ENCODE measurements at places on chromosomes 5 and 9.

- H3K27ac ChIP-seq, result no peak overlapping the region
- DNase-seq, result no peak
- H3K36me3 ChIP-seq, result no peaks in the 10 kb centered on the region
These were observed 10.4 kb downstream of the CXXC5 start for GRCh38 chr5:139658501-139658927.

- no peaks in the 10 kb centered on the region for H3K36me3 ChIP-seq
- H3K27me3 ChIP-seq, result no peaks in the 10 kb centered on the region
- no peak overlapping the region for H3K4me3 ChIP-seq
These were observed 334.1 kb downstream of the ZSWIM6 start for GRCh38 chr5:61666064-61666621.

GRCh38 chr9:103798620-103799019, 295.5 kb upstream of the SMC2 start:
- no peak for DNase-seq
- no peaks in the 10 kb centered on the region for H3K27me3 ChIP-seq
- peak overlapping the region; percentile 29 for H3K27ac ChIP-seq
- no peak overlapping the region for H3K4me3 ChIP-seq

DNA sequence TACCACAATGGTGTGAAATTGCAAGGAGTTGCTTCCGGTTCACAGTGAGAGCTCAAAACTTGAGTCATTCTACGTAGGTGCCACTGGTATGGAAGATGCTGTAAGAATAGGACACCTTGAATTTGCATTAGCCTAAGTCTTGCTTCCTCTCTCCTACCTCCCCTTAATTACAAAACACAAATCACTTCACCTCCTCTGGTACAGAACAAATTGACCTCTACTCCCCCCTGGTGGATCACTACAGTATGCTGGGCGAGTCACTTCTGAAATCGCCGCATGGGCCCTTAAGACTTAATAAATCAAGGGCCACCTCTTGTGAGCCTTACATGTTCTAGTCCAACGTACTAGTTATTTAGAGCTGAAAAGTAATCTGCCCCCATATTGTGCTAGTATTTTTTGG, 145.3 kb upstream of the SMARCA2 start:
- no peak overlapping the region for H3K4me3 ChIP-seq
- DNase-seq, result no peak
- no peaks in the 10 kb centered on the region for H3K36me3 ChIP-seq
- H3K27me3 ChIP-seq, result peaks cover 10% of the 10 kb centered on the region

DNA sequence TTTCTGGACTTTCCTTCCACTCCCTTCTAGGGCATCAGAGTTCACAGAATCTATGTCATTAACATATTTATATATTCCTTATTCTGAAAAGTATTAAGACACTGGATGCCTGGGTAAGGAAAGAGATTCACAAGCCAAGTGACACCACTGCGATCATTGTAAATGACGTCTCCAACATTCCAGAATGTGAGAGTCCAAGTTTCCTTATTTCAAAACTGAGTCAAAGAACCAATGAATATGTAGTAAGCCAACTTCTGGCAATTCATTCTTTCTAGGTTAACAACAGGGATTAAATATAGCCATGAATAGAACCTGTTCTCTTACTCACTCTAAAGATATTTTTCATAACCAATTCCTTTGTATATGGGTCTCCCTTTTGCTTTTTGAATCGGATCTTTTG, 18.1 kb downstream of the RAI14 start:
- H3K4me1 ChIP-seq, result peaks cover 41% of the 10 kb centered on the region
- H3K27ac ChIP-seq, result peak overlapping the region; percentile 91
- no peaks in the 10 kb centered on the region for H3K27me3 ChIP-seq
- H3K4me3 ChIP-seq, result no peak overlapping the region

- peaks cover 14% of the 10 kb centered on the region for H3K4me1 ChIP-seq
- H3K27ac ChIP-seq, result no peak overlapping the region
- no peak for DNase-seq
These were observed 2.2 kb upstream of the SPTAN1 start for GRCh38 chr9:128550226-128550625.

- H3K36me3 ChIP-seq, result no peaks in the 10 kb centered on the region
- no peaks in the 10 kb centered on the region for H3K27me3 ChIP-seq
- no peak for DNase-seq
- H3K27ac ChIP-seq, result no peak overlapping the region
- no peak overlapping the region for H3K4me3 ChIP-seq
These were observed 128.4 kb downstream of the ZSWIM6 start for GRCh38 chr5:61460471-61460870.

GRCh38 chr9:3436629-3437420, 89.0 kb downstream of the RFX3 start:
- no peak for DNase-seq
- peaks cover 5% of the 10 kb centered on the region for H3K4me1 ChIP-seq
- no peak overlapping the region for H3K4me3 ChIP-seq
- H3K27ac ChIP-seq, result no peak overlapping the region
- no peaks in the 10 kb centered on the region for H3K36me3 ChIP-seq

DNA sequence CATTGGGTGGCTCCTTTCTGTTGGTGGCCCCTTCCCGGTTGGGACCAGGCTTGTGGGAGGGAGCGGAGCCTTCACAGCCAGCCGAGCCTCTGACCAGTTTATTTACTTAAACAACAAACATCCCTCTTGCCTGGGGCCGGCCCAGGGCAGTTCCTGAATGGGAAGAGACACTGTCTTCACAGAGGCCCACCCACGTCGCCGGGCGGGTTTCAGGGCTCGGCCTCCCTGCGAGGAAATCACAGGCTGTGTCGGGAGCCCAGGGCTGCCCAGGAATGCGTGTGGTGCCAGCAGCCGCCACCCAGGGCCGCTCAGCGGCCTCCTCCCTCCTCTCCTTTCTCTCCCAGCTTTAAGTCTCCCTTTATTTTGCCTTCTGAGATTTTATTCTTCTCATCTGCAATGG, 132.5 kb downstream of the HSD17B3 start:
- no peak overlapping the region for H3K27ac ChIP-seq
- no peaks in the 10 kb centered on the region for H3K4me1 ChIP-seq
- DNase-seq, result no peak

- no peaks in the 10 kb centered on the region for H3K27me3 ChIP-seq
- no peak overlapping the region for H3K4me3 ChIP-seq
- H3K27ac ChIP-seq, result no peak overlapping the region
- no peak for DNase-seq
- no peaks in the 10 kb centered on the region for H3K4me1 ChIP-seq
- no peaks in the 10 kb centered on the region for H3K36me3 ChIP-seq
These were observed 73.2 kb downstream of the FGF1 start for GRCh38 chr5:142612494-142613270.

- H3K4me1 ChIP-seq, result no peaks in the 10 kb centered on the region
- H3K27ac ChIP-seq, result no peak overlapping the region
- DNase-seq, result no peak
- H3K4me3 ChIP-seq, result no peak overlapping the region
- H3K36me3 ChIP-seq, result no peaks in the 10 kb centered on the region
- H3K27me3 ChIP-seq, result no peaks in the 10 kb centered on the region
These were observed 178.3 kb downstream of the DNAH5 start for GRCh38 chr5:13766236-13766635.

DNA sequence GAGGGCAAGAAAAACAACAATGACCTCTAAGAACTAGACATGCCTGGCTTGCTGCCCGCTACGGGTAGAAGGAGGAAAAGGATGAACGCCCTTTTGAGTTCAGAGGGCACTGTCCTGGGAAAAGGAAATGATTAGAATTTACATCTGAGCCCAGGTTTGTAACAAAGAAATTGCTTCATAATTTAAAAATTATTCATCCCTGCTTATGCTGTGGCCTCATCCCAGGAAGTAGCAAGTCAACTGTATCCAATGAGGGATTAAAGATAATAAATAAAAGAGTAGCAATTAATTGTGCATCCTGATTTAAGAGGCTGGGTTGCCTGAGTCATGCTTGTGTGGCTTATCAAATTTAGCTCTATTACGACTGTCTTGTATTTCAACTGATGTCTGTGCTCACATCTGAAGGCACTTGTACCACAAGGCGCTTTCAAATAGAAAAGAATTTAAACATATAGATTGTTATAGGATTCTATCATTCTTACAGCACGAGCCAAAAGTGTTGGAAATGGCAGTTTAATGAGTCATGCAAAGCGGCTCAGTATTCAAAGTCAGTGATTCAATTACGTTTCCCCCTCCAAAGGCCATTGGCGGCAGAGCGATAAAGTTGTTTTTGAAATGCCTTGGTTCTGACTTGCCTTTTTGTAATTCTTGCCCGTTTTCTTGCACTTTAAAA, 40.0 kb upstream of the DMRT1 start:
- no peaks in the 10 kb centered on the region for H3K27me3 ChIP-seq
- H3K4me1 ChIP-seq, result peaks cover 16% of the 10 kb centered on the region
- H3K4me3 ChIP-seq, result no peak overlapping the region
- H3K27ac ChIP-seq, result peak overlapping the region; percentile 62
- no peaks in the 10 kb centered on the region for H3K36me3 ChIP-seq

GRCh38 chr9:70964861-70965260, 156.6 kb downstream of the TRPM3 start:
- no peaks in the 10 kb centered on the region for H3K4me1 ChIP-seq
- DNase-seq, result no peak
- no peaks in the 10 kb centered on the region for H3K36me3 ChIP-seq
- H3K27ac ChIP-seq, result no peak overlapping the region

DNA sequence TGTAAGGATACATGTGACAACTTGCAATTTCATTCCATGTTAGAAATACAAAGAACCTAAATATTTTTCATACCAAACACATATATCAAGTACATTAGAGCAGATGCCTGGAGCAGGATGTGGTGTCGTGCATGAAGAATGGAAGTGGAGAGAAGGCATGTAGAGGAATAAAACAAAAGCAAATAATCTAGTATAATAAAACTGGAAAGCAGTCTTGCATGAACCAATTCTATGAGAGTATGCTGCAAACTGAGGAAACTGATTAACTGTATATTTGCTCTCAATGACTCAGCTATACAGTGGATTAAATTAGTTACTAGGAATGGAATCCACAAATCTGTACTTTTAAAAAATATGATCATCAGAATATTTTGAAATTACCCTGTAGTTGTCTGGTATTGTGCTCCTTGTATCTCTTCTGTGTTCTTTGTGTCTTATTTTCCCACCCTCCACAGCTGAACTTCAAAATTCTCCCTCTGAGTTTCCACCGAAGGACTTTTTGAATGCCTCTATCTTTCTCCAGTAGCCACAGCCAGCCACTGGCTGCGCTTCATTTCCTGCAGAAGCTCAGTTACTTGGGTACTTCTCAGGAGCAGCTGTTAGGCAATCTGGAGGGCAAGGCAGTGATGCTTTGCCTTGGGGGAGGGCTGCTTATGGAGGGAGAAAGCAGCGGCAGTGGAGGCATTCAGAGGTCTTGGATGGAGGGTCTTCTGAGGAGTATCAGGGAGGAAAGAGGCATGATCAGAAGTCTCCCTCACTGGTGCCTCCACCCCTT, 608.0 kb downstream of the BRINP1 start:
- H3K4me3 ChIP-seq, result no peak overlapping the region
- H3K27me3 ChIP-seq, result no peaks in the 10 kb centered on the region
- no peak for DNase-seq
- no peaks in the 10 kb centered on the region for H3K36me3 ChIP-seq
- H3K4me1 ChIP-seq, result no peaks in the 10 kb centered on the region

- no peak overlapping the region for H3K27ac ChIP-seq
- H3K36me3 ChIP-seq, result no peaks in the 10 kb centered on the region
- H3K4me1 ChIP-seq, result peaks cover 8% of the 10 kb centered on the region
- DNase-seq, result no peak
These were observed 65.8 kb upstream of the PAPPA start for GRCh38 chr9:116087751-116088194.

DNA sequence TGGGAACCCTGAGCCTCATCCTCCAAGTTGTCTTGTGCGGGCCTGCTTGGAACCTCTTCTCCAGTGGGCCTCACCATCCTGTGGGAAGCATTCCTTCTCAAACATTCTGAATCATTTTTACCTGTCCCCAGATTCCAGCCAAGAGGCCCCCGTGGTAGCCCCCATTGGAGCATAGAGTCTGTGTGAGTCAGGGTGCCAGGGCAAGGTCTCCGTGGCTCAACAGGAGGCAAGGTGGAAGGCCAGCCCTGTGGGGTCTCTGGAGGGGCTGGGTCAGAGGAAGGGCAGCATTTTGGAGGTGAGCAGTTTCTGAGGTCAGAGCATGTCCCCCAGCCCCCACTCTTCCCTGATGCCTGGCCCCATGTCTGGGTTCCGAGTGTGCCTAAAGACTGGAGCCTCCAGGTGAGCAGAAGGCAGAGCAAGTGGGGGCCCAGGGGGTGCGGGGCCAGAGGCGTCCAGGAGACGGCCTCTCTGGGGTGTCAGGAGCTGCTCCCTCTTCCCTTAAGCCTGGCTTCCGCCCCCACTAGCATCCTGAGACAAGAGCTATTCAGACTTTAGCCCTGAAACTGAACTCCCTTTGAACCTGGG, 2.1 kb downstream of the CACNA1B start:
- no peaks in the 10 kb centered on the region for H3K36me3 ChIP-seq
- peaks cover 19% of the 10 kb centered on the region for H3K27me3 ChIP-seq
- DNase-seq, result no peak
- H3K27ac ChIP-seq, result no peak overlapping the region
- H3K4me3 ChIP-seq, result no peak overlapping the region

DNA sequence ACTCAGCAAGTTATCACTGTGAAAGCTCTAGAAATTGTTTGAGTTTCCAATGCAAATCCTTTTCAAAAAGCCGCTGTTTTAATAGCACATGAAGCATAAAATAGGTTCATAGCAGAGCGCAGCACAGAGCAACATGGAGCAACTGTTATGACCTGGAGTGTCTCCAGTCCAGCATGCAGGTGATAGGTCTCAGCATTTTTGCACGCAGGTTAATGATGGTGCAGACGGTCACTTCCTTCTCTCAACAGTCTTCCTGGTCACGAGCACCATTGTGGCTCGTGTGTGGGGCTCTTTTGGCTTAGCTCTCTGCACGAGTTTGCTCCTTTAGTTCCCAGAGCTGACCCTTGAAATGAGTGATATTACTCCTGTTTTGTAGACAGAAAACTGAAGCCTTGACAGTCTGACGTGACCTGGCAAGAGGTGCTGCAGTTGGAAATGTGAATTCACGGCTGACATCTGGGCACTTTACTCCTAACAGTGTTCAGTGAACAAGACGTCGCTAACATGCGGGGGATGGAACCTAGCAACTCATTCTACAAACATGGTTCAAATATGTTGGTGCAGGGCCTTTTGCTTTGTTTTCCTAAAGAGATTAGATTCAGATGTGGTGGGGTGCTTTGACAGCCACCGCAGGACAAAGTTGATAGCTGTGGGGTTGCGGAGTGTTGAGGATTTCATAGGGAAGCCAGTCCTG, 10.0 kb downstream of the TENT4A start:
- H3K27me3 ChIP-seq, result no peaks in the 10 kb centered on the region
- no peaks in the 10 kb centered on the region for H3K4me1 ChIP-seq
- peak; percentile 15 for DNase-seq
- H3K36me3 ChIP-seq, result peaks cover 51% of the 10 kb centered on the region
- H3K27ac ChIP-seq, result no peak overlapping the region
- no peak overlapping the region for H3K4me3 ChIP-seq
